ENCODE measurements at places on chromosomes 5 and 9. TPM values are rescaled to one million over a fixed set of nuclear protein-coding genes. Genes with fewer than 3 reads are reported as not detected.

SLC2A6 gene
- total RNA-seq = 20.4 TPM

EFNA5 gene
- 20.0 TPM for total RNA-seq

PCSK1 gene
- total RNA-seq = 0.56 TPM

SLC31A1 gene
- 21.4 TPM for total RNA-seq

PCDHB14 gene
- 0.06 TPM for total RNA-seq

HAPLN1 gene
- not detected for total RNA-seq

PCDHA6 gene
- total RNA-seq = not detected

ATG12 gene
- 46.8 TPM for total RNA-seq

SLC6A19 gene
- total RNA-seq = not detected

PCDHGB6 gene
- total RNA-seq = 0.12 TPM

SKIC3 gene
- total RNA-seq = 25.9 TPM

PKD2L2 gene
- not detected for total RNA-seq

JAKMIP2 gene
- not detected for total RNA-seq

SLC23A1 gene
- 1.5 TPM for total RNA-seq

Data from A549 treated with DMSO at 1 μM for 4 hours (cell line).